ENCODE measurements at places on chromosomes 11 and 22.

DNA sequence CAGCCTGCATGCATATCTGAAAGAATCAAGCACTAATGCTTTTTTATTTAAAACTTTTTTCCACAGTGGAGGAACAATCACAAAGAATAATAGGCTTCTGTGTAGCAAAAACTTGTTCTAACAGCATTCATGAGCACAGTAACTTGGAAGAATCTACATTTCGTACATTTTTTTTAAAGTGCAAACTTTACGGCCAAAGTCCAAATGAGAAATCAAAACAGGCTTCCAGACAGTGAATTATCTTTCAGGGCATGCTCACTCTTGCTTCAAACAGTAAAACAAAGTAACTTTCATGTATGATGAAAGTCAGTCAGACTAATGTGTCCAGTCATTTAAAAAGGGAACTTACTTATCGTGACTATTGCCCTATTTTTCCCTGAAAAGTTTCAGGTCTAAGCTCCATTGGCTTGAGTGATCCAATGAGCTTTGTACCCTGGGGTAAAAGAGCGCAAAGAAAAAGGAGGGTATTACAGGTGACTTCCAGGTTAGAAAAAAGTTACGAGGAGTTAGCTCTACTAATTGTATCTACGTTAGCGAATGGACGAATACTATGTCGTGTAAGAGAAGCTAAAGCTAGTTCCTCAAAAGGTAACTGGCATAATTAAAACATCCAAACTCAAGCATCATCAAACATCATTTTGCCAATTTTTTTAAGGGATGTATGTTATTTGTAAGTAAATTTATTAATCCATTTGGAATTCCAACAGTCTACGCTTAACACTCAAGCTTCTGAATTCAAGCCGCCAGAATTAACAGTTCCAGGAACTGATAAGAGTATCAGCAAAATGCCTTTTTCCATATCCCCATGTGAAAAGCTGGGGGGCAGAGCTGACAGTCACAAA, 1.7 kb downstream of the PICALM start:
- no peak for DNase-seq

DNA sequence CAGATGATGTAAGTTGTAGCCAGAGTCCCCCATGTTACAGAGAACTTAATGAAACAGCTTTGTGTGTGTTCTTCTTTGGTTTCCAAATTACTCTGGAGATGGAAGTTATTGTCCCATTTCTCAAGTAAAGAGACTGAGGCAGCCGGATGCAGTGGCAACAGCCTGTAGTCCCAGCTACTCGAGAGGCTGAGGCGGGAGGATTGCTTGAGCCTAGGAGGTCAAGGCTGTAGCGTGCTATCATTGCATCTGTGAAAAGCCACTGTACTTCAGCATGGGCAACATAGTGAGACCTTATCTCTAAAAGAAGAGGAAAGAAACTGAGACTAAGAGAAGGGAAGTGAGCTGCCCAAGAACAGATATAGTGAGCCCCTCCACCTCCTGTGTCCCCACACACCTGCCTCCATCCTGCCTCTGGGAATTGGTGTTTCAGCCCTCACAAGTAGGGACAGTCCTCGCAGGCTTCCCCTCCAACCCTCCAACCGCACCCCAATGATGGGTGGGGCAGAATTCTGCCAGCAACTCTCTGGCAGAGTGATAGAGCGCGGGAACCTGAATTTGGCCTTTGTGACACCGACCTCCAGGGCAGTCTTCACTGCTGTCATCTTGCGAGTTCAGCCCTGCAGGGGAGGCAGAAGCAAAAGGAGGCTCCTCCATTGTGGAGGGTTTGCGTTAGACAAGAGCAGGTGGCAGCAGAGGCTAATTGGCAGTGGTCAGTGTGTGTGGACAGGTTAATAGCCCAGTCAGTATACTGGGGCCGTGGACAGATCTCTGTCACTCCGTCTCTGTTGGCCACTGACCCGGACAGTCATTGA, 1.6 kb downstream of the PDXP start:
- no peak for DNase-seq

DNA sequence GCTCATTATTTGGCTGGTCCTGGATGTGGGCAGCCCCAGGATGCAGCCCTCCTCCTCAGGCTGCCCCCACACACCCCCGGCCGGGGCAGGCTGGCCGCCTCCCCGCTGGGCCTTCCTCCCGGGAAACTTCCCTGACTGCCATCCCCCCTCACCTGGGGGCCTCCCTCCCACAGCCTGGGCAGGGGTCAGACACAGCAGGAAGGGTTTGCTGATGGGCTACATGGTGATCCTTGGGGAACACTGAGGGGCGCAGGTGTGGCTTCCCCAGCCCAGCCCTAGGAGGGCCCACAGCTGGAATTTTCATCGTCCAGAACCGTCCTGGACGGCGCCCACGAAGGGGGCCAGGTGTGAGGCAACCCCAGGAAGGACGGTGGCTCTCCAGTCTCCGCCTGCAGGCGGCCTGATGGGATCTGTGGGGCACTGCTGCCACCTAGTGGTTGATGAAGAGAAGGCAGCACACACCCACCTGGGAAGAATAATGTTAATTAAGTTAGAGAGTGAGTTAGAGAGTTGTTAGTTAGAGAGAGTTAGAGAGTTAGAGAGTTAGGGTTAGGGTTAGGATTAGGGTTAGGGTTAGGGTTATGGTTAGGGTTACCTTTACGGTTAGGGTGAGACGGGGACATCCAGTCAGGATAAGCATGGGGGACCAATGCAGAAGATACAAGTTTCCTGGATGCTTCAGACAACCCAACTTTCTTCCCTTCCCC, 75.9 kb upstream of the PRR5 start:
- peak; percentile 56 for DNase-seq

DNA sequence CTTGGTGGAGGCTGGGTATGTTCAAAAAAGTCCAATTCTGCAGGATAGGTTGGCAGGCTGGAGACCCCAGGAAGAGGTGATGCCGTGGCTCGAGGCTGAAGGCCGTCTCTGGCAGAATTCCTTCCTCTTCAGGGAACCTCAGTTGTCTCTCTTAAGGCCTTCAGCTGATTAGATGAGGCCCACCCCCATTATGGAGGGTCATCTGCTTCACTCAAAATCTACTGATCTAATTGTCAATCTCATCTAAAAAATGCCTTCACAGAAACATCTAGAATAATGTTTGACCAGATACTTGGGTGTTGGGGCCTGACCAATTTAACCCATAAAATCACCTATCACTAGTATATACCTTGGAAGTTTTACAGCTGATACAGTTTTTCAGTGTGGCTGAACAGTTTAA, 27.4 kb upstream of the GSTP1 start:
- DNase-seq = no peak

GRCh38 chr22:36797374-36797773, 19.5 kb downstream of the PVALB start:
- DNase-seq = no peak

- no peak for DNase-seq
These were observed 16.2 kb downstream of the PLEKHB1 start for GRCh38 chr11:73662445-73663157.

- no peak for DNase-seq
These were observed 98.6 kb downstream of the TENM4 start for GRCh38 chr11:79342236-79342635.

DNA sequence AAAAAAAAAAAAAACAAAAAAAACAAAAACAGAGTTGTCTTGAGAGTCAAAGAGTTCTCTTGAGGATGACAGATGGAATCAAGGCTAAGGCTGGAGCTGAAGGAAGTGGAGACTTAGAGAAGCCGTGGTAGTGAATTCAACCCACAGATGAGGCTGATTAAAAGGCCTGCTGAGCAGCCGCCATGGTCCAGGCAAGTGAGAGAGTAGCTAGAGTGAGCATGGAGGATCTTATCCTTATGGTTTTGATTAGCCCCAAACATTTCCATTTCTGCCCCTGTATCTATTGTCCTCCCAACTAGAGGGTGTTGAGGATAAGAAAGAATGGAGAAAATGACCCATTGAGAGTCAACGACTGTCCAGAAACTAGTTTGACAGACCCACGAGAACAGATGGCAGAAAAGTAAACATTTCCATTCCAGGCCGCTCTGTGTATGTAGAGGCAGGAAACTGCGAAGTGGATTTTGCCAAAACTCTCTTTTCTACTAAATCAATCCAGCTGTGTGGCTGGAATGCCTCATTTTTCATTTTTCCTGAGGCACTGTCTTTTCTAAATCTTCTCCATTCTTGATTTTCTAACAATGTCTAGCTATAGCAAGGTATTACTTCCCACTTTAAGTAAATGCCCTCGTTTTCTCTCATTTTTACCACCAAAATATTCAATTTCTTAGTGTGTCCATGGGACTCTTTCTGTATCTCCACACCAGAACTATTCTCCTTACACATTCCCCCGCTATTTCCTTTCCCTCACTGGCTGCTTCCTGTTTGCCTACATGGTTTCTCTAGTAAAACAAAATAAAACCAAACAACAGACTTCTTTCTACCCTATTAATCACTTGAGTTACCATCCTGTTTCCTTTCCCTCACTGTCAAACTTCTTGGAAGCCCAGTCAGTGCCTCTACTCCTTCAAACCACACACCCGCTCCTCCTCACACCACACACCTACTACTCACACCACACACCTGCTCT, 5.4 kb upstream of the MMP8 start:
- DNase-seq = no peak

DNA sequence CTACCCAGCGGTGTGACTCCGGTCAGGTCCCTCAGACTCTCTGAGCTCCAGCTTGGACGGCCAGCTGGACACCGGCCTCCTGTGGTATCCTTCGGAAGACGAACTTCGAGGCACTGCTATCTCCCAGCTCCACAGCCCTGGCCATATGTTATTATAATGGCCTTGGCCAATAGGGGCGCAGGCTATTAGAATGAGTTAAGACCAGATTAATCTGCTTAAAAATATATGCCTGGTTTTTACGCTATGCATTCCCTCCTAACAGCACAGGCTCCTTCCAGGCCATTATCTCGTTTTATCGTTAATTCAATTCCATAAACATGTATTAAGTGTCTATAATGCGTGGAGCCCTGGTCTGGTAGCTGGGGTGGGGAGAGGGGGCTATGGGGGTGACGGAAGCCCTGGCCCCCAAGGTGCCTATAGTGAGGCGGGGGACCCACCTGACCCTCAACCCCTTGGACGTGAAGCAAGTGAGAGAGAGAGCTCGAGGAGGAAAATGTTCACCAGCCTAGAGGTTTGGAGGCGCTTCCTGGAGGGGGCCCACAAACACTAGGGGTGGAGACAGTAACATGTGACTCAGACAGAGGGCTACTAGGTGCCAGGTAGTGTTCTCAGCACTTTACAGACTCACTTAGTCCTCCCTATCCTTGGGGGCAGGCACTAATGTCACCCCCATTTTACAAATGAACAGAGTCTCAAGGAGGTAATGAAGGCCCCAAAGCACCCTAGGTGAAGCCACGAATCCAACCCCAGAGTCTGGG, 37.5 kb upstream of the TCF20 start:
- DNase-seq = no peak

DNA sequence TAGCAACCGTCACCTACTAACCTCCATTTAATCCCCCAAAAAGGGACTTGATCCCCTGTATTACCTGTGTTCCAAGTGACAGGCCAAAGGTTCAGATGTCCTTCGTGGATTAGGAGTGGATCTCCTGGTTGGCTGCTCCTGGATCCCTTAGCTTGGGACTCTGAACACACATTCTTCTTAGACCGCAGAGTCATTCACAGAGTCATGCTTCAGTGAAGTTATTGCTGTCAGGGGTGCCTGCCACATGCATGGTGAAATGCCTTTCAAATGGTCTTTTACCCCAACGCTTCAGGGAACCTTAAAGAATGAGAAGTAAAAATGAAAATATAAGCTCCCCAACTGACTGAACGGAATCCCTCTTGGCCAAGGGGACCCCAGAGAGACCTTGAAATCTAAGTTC, 49.1 kb downstream of the ADAMTS8 start:
- DNase-seq = no peak

GRCh38 chr11:129814244-129815014, 1.2 kb upstream of the TMEM45B start:
- DNase-seq = peak; percentile 4

- DNase-seq = no peak
These were observed 61.5 kb downstream of the MIAT start for GRCh38 chr22:26718905-26719304.

DNA sequence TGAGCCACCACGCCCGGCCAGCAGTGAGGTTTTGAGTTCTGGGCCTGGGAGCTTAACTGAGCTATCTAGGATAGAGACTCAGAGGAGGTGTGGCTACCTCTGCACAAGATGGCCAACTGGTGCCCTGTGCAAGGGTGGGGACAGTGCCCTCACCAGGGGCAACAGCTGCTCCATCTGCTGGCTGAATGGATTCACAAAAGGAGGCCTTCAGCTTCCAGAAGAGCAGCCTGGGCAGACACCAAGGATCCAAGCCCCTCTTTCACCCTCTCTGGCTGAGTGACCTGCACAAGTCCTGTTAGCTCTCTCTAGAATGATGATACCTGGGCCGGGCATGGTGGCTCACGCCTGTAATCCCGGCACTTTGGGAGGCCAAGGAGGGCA, 33.5 kb upstream of the BAIAP2L2 start:
- no peak for DNase-seq

DNA sequence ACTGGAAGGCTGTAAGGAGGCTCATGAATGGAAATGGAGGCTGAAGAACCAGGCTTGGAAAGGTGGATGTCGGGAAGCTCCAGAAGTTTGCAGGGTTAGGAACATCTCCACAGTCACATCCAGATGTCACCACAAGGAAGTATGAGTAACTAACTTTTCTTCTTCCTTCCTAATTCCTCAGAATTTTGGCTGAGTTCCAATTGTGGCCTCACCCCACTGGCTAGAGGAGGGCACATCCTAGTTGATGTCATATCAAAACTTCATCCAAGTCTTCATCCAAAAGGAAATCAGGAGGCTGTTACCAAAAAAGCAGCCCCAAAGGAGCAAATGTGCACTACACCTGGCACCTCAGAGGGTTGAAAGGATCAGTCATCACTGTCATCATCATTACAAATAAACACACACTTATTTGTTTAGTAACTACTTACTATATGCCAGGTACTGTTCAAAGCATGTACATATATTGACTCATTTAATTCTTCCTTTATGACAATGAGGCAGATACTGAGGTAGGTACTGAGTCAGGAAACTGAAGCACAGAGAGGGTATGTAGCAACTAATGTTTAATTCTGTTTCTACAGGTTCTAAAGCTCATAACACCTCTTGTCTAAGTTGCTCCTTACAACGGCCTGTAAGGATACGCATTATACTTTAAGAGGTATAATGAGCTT, 7.3 kb upstream of the PTPN5 start:
- no peak for DNase-seq

DNA sequence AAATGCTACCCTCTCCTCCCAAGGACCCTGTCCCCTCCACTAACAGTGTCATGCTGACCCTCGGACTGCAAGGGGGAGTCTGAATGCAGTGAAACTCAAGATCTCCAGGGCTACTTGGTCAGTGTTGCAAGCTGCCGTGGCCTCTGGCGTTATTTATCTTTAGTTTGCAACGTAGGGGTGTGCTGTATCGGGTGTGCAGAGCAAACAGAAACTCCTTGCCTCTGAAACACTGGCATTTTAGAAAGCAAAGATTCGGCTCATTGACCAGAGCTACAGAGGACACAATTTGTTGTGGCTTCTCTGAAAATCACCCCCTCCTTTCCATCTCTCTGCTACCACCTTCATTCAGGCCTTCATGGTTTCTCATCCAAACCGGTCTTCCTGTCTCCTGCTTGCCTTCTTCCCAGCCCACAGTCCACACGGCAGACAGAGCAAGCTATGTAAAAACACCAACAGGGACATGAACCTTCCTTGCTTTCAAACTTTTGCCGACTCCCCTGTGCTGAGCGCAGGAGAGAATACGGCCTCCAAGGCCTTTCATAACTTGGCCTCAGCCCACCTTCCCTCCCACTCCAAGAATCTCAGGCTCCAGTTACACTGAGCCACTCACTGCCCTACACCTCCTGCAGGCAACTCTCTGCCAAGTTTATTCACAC, 14.9 kb downstream of the FZD4 start:
- no peak for DNase-seq

Data from activated CD8-positive, alpha-beta memory T cell treated with anti-CD3 and anti-CD28 coated beads for 4 hours (primary cell).